SK-N-SH treated with all-trans-retinoic acid at 6 μM for 48 hours (cell line): ENCODE measurements at places on chromosomes 6 and 20.

- no peak for ATAC-seq
Measured at GRCh38 chr6:33359331-33359730, 32.3 kb upstream of the KIFC1 start.

DNA sequence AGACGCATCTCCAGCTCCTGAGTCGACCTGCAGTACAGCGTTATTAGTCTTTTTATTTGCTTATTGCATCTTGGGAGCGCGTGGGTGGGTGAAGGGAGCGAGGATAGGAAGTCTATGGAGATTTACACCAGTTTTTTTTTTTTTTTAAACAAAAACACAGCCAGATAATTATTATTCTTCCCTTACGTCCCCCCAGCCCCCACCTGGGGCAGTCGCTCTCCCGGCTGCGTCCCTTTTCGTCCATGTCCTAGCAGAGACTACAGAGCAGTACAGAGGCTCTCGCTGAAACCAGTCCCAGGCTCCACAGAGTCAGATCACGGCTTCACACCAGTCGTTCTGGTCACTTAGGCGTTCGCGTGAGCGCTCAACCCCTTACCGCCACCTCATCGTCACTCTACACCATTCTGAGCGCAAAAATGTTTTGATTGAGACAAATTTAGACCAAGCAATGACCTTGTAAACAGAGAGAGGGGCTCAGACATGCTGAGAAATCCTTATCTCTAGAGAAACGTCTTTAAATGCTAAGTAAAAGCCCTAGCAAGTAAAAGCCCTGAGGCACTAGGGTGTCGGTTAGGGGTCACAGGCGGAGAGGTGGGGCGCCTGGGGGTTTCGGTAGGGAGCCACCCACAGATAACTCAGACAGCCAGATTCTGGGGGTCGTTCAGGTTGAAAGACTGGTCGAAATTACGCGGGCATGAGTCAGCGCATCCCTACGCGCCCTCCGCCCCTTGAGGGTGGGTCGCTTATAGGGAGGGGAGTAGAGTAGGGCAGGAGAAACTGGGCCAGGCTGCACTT lies 975 bp upstream of the PPT2 start:
- peak; percentile 61 for ATAC-seq

DNA sequence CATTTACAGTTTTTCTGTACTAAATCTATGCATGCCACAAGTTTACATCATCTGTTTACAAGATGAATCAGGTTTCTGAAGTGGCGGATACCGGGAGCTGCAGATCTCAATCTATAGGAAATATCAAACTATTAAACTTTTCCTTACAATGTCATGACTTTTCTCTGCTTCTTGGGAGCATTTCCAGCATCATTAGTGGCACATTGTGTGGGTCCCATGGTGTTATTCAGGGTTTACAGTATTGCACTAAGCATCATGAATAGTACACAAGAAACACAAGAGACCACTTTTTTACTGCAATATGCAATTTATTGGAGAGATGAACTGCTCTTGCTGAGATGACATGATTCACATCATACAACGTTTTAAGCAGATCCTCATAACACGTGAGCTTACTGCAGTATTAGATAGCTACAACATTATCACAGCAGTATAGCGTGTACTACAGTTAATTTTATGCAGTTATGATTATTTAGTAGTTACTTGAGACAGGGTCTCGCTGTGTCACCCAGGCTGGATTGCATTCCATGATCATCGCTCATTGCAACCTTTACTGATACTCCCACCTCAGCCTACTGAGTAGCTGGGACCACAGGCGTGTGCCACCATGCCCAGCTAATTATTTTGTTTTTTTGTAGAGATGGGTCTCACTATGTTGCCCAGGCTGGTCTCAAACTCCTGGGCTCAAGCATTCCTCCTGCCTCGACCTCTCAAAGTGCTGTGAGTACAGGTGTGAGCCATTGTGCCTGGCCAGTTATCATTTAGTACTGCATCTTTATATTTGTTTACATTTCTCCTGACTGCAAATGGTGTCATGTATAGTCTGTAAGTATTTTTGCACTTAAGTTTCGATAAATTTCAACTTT lies 18.4 kb downstream of the BLTP3A start:
- no peak; the same call in 2 of the 3 replicates for ATAC-seq

DNA sequence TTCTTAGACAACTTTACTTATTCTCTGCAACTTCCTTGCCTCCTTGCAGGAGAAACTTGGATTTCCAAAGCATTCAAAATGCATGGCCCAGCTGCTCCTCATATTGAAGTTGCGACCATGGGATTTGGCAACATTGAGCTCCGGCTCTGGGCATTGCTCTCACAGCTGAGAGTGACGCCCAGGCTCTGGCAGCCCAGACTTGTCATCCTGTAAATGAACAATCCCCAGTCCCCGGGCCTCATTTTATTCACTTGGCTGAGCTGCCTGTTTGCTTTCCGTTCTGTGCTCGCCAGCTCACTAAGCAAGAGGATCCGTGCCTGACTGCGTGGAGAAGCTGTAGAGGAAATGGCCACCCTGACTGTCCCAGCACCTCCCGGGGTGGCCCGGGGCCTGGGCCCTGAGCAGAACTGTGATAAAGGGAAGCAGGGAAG lies 119.5 kb upstream of the CD93 start:
- ATAC-seq: no peak

DNA sequence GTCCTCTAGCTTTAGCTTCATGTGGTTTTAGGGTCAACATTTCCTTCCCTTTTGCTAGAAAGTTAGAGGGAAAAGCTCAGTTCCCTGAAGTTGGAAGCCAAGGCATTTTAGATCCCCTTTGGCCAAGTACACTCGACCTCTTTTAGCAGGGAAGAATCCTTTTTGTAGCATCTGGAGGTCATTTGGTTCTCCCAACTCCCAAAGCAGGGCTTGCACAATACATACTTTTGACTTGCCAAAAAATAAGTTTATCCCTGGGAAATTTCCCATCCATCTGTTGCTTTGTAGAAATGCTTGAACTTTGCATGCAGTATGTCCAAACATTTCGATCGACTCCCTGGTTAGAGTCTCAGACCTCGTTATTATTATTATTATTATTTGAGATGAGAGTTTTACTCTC lies 4.6 kb upstream of the EDEM2 start:
- no peak for ATAC-seq

DNA sequence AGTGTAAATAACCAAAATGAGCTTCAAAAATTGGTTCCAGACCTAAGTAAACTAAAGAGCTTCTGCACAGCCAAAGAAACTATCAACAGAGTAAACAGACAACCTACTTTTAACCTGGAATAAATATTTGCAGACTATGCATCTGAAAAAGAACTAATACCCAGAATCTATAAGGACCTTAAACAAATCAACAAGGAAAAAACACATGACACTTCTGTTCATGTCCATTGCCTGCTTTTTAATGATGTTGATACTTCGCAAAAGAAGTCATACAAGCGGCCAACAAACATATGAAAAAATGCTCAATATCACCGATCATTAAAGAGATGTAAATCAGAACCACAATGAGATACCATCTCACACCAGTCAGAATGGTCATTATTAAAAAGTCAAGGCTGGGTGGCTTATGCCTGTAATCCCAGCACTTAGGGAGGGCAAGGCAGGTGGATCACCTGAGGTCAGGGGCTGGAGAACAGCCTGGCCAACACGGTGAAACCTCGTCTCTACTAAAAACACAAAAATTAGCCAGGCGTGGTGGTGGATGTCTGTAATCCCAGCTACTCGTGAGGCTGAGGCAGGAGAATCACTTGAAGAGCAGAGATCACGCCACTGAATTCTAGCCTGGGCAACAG lies 42.5 kb upstream of the DST start:
- no peak for ATAC-seq

- no peak for ATAC-seq
Measured at GRCh38 chr6:165129086-165129485, 180.3 kb downstream of the C6orf118 start.

DNA sequence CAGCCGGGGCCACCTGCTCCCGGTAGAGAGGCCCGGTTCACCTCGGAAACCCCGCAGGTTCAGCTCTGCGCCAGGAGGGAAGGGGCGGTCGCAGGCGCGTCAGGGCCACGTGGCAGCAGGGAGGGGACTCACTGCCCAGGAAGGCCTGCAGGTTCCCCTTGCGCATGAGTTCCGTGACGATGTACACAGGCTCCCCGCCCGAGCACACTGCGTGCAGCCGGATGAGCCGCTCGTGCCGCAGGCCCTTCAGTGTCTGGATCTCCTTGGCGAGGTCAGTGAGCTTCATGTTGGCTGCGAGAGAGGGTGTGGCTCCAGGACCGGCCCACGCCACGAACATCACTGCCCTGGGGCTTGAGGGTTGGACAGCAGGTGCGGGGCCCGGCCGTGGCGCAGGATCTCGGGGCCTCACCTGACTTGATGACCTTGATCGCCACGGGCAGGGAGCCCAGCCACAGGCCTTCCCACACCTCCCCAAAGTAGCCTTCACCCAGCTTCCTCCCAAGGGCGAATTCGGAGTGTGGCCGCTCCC lies 4.9 kb upstream of the PTK6 start:
- ATAC-seq: no peak

DNA sequence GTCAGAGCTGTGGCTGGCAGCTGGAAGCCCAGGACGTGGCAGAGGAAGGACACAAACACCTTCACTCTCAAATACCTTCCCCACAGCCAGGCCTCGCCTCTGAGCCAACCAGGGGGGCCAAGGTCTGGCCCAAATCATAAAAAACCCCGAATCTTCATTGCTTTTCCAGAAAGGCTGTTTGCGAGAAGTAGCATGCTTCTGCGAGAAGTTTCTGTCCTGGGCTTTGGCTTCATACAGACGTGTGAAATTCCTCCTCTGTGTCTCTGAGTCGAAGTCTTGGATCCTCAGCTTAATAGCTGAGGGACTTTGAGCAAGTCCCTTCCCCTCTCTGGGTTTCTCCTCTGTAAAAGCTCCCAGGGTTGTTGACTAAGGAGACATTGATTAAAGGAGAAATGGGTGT lies 63.0 kb downstream of the CHMP4B start:
- no peak for ATAC-seq

GRCh38 chr20:53748821-53749421 lies 155.3 kb upstream of the ZNF217 start:
- ATAC-seq: peak; percentile 29

DNA sequence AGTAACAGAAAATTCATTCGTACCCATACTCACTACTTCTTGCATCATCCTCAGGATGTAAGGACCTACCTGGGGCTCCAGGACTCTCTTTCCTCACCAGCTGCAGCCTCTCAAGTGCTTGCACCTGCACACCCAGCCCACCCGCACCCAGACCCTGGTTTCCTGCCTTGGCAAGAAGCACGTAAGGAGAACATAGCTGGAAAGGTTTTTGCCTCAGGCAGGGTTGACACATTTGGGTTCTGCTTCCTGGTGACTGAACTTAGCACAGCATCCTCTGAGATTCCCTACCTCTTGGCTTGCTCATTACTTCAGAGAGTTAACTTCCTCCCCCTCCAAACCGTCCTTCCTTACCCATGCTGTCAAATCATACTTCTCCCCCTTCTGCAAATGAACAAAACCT lies 556.9 kb downstream of the CD83 start:
- ATAC-seq: no peak

DNA sequence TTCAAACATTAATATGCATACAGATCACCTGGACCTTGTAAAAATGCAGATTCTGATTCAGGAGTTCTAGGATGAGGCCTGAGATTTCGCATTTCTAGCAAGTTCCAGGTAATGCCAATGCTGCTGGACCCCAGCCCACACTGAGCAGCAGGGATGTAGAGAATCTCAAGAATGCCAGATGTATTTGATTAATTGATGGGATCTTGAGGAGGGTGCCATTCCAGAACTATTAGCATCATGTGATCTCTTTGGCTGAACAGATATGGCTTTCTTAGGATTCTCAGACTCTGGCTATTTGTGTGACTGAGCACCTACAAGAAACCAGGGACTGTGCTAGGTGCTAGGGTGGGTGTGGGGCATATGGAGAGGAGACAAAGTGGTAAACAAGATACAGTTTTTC lies 16.5 kb upstream of the SNX3 start:
- ATAC-seq: peak; percentile 58

DNA sequence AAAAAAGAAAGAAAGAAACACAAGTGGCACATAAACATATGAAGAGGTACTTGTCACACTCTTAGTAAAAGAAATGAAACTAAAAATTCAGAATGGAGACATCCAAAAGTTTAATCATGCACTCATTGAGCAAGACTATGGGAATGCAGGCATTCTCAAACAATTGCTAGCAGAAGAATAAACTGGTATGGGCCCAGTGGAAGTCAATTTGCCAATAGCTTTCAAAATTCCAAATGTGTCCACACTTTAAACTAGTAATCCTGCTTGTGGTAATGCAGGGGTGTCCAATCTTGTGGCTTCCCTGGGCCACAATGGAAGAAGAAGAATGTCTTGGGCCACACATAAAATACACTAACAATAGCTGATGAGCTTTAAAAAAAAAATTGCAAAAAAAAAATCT lies 97.4 kb downstream of the EPB41L2 start:
- no peak for ATAC-seq

- ATAC-seq: peak; percentile 46
Measured at GRCh38 chr6:17703256-17703694, 3.5 kb downstream of the NUP153 start.

DNA sequence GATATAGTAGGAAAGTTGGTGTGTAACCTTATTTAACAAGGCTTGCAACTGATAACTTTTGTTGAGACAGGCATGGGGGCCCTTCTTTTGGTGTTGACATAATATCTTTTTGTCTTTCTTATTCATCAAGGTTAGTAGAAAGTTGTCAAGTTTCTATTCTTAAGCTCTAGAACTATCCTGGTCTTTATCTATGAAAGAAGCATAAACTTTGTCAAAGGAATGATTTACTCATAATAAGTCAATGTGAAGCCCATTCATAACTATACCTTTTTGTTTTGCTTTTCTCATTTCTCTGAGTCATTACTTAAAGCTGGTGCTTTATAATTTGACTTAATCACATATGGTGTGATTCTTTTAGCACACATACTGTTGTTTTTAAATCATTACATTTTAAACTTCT lies 312.4 kb downstream of the UTRN start:
- no peak for ATAC-seq

DNA sequence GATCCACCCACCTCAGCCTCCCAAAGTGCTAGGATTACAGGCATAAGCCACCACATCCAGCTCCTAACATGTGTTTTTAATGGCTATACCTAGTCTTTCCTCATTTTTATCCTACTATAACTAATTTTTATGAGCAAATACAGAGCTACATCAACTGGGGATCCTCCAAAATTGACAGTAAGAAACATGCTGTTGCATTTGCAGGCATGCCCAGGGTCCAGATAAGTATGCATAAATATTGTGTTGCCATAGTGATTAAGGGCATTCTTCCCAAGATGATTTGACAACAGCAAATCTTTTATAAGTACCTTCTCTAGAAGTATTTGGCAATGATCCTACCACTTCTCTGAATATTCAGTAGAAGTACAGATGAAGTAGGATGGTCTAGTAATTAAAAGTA lies 41.9 kb upstream of the MOXD1 start:
- ATAC-seq: peak; percentile 7; the same call in 2 of the 3 replicates

DNA sequence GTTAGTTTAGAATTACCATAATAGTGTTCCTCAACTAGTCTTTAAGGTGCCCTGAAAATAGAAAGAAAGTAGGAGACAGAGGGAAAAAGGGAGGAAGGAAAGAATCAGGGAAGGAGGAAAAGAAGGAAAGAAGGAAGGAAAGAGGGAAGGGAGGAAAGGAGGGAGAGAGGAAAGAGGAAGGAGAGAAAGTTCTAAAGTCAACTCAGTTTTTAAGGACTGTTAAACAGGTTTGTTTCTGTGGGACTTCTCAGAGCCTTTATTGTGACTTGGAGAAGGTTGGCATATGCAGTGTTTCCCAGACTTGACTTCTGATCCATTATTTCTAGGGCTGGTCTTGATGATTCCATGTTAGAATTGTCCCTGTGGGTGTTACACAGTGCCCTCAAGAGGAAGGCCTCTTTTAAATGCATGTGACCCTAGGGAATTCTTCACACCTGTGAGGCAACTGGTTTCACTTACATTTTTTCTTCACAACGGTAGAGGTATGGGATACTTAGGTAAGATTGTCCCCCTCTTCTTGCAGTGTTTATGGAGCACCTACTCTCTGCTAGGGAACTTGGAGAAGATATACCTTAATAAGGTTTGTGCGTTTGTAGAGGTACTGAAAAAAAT lies 132.7 kb upstream of the GMDS start:
- no peak for ATAC-seq
